Brain pericyte (primary cell): ENCODE measurements at places on chromosomes 7 and 10.
A peak's percentile ranks its signal among the peaks of the same experiment; 100 is the strongest.

- no peak for DNase-seq
Observed at GRCh38 chr10:97328646-97329453, 5.7 kb downstream of the FRAT2 start.

DNA sequence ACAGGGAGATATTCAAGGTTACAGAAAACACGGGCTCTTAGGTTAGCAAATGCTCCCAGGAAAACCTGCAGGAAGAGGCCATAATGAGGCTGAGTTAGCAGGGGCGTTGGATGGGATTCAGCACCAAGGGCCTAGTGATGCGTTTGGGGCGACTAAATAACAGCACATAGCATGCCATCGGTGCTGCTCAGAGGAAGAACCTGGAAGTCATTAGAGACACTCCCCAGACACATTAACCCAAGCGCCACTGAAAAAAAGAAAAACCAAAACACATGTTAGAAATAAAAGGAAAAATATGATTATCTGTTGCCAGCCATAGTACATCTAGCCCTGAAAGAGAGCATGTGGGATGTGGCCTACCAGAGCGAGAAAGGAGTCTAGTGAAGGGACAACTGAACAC lies 28.8 kb upstream of the OPALIN start:
- no peak for DNase-seq

DNA sequence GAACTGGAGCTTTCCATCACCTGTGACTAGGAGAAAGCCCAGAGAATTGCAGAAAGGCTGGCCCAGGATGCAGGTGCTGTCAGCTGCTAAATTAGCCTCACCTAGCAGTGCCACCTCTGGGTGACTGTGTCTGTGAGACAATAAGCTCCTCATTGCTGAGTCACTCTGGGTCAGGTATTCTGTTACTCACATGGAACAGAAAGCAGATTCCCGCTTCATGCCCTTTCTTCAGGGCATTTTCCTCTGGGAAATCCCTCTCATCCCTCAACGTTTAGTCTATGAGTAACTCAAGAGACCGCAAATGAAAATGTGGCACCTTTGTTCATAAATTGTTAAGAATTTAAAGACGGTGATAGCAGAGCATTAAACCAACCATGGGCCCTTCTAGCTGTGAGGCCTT lies 184.0 kb downstream of the ADAM12 start:
- DNase-seq, result no peak

GRCh38 chr10:61973169-61973568 lies 71.7 kb downstream of the ARID5B start:
- DNase-seq, result no peak

DNA sequence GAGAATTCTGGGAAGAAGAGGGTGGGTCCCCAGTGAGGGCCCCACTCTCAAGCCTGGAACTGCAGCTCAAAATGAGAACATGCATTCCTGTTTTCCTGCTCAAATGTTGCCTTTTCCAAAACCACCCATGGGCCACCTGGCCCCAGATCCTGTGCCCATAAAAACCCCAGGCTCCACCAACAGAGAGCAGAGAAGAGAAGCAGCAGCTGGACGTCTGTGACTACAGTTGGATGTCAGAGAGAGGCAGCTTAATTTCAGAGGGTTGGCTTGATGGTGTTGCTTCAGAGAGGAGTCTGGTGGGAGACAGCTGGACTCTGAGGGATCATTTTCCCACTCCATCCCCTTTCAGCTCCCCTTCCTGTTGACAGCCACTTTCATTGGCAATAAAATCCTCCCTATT lies 256.4 kb downstream of the FZD1 start:
- no peak for DNase-seq

DNA sequence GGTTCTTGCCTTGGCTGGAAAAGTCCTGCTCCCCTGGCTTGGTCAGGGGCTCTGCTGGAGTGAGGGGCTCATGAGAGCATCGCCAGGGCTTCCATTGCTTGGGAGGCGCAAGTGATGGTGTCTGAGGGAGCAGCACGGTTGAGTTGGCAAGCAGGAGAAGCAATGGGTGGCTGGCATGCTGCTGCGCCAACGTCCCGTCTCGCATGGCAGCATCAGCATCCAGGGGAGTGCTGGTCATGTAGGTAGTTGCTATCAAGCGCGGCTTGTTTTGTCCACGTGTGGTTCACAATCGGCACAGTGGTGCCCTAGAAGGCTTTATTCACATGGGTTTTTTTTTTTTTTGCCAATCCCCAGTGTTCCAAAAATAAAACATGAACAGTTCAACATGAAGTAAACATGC lies 3.8 kb downstream of the PYROXD2 start:
- no peak for DNase-seq

GRCh38 chr10:80532571-80532970 lies 5.1 kb upstream of the SH2D4B start:
- DNase-seq, result no peak

- no peak for DNase-seq
Observed at GRCh38 chr7:15018981-15019380, 116.4 kb upstream of the DGKB start.

GRCh38 chr10:16521311-16522016 lies at the start of gene C1QL3:
Gene C1QL3, minus strand, starts transcription at chr10:16521879. Its CDS starts 814 bp downstream, at chr10:16521065.
- no peak for DNase-seq

DNA sequence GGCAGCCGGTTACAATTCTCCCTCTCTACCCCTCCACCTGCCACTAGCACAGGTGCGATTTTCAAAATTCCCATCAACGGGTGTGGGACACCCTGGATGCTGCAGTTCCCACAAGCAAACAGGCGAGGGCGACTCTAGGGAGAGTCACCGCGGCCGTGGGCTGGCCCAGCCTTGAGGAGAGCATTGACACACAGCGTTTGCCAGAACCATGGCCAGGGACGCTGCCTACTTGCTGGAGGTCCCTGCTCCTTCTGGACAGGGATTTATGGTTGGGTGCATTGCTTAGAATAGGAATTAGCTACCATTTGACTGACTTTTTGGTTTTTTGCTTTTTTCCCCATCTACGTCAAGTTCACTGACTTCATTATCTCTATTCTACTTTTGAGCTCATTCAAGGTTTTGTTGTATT lies 19.0 kb upstream of the CLDN4 start:
- no peak for DNase-seq

DNA sequence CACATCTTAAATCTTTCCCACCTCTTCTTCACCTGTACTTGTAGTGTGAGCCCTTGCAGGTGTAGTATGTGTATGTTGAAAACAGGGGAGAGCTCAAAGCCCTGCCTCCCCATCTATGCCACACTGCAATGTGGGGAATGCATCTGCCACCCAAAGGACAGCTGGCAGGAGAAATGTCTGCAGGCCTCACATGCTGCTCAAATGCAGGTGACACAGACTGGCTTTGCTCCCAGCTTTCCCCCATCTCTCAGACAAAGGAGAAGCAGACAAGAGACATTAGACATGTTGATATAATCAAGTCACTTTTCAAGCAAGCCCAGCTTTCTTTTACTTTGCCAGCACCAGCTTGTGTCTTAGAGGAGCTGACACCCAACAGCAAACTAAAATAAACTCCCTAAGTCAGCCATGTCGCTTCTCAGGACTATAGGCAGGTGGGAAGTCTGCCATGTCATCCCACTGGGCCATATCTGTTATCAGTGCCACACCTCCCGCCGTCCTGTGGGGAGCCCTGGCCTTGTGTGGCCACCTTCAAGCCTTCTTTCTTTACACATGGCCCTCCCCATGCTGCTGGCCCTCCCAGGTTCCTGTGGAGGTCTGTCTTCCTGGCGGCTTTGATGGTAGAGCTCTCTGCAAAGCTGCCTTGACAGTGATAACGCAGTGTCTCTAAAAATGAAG lies 102.1 kb downstream of the CXCL12 start:
- DNase-seq, result no peak

DNA sequence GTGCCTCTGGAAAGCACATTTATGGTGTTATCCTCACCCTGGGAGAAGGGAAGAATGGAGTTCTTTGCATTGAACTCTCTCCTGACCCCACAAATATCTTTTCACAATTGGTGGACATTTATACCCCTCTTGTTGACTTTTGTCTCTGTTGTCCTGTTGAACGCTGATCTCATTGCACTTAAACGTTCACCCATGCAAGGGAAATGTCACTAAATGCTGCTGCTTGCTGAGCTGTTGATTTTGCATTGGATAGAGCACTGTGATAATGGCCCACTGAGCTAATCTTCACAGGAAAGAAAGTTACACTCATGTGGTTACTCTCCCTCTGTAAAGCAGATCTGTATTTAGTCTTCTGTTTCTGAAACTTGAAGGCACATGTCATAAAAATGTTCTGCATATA lies 133.4 kb downstream of the FZD1 start:
- no peak for DNase-seq

- no peak for DNase-seq
Observed at GRCh38 chr7:146948703-146949102, 832.1 kb downstream of the CNTNAP2 start.

DNA sequence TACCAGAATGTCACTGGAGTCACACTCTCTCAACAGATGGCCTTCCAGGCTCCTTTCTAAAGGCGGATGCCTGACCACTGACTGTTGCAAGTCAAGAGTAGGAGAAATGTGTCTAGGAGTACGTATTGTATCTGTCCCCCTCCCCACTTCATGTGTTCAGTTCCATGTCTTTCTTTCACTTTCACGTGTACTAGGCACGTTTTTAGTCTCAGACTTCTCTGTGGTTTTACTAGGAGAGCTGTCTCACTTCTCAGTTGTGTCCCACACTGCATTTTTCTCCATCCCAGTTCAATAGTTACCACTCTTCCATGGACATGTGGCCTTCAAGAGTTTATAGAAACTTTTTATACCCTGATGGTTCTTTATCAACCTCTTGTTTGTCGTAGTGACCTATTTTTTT lies 893.0 kb downstream of the NRG3 start:
- DNase-seq, result no peak

GRCh38 chr7:37550872-37551271 lies 102.2 kb upstream of the ELMO1 start:
- DNase-seq, result no peak

- DNase-seq, result no peak
Observed at GRCh38 chr7:144020340-144020739, 20.2 kb downstream of the OR6B1 start.

GRCh38 chr10:80411267-80411668 lies 2.9 kb downstream of the PRXL2A start:
- DNase-seq, result no peak

DNA sequence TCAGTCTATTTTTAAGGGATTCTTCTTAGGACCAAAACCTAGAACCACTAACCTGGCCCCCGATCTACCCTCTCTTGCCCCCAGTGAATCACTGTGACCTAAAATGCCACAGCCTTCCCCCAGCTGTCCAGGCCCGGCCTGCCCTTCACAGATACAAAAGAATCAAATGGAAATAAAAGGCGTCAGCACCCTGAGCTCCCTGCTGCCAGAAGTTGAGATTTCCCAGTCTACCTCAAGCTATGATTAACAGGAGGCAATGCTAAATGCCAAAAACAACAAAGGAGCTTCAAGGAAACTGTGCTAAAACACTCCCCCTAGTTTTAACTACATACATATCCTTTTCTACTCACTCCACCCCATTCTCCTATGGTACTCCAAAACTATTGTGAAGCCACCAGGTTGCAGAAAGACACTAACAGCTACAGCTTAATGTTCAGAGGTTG lies 67.8 kb downstream of the GSAP start:
- peak; percentile 73 for DNase-seq

GRCh38 chr10:43253461-43254198 lies 13.2 kb downstream of the RASGEF1A start:
- no peak for DNase-seq

- no peak for DNase-seq
Observed at GRCh38 chr7:53719122-53719521, 683.7 kb downstream of the POM121L12 start.

DNA sequence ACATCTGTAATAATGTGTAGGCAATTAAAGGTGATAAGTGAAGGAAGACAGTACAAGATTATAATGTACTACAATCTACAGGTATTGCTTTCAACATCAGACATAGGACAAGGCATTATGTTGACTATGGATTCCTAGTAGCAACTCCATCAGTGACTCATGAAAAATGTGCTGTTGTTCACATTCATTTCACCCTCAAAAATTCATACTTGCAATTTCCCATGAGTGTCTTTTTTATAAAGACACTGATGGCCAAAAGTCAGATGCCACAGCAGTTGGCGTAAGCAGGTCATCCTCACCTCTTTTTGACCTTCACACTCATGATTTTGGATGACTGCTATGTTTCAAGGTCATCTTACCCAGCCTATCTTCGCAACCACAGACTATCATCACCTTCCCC lies 100.0 kb upstream of the AMPH start:
- DNase-seq, result no peak

- no peak for DNase-seq
Observed at GRCh38 chr10:60139798-60140566, 233.6 kb upstream of the CCDC6 start.

- DNase-seq, result no peak
Observed at GRCh38 chr10:116184512-116184794, 88.6 kb downstream of the GFRA1 start.

DNA sequence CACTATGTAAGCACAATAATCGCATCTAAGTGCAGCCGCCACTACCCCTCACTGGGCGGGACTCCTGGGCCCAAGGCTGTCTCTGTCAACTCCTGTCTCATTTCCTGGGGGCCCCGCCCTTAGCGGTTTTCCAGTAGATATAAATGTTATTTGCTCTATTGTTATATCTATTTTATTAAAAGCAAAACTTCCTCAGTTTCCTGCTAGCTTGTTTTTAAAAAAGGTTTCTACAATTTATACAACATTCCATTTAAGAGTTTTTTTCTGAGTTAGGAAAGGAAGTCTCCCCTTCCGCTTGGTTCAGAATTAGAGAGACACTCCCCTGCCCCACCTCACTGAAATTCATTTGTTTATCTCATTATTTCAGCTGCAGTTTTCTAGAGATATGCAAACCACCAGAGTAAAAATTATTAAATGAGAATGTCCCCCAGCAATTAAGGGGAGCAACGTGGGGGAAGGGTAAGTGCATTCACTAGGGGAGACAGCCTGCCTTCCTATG lies 82.7 kb downstream of the RAMP3 start:
- DNase-seq, result no peak

- DNase-seq, result no peak
Observed at GRCh38 chr7:2471396-2471795, 4.8 kb downstream of the GRIFIN start.

- DNase-seq, result no peak
Observed at GRCh38 chr7:70647801-70648498, 484.0 kb upstream of the GALNT17 start.

- no peak for DNase-seq
Observed at GRCh38 chr7:143514487-143514886, 36.8 kb downstream of the TAS2R41 start.

GRCh38 chr7:151572136-151572535 lies 52.4 kb upstream of the RHEB start:
- no peak for DNase-seq

DNA sequence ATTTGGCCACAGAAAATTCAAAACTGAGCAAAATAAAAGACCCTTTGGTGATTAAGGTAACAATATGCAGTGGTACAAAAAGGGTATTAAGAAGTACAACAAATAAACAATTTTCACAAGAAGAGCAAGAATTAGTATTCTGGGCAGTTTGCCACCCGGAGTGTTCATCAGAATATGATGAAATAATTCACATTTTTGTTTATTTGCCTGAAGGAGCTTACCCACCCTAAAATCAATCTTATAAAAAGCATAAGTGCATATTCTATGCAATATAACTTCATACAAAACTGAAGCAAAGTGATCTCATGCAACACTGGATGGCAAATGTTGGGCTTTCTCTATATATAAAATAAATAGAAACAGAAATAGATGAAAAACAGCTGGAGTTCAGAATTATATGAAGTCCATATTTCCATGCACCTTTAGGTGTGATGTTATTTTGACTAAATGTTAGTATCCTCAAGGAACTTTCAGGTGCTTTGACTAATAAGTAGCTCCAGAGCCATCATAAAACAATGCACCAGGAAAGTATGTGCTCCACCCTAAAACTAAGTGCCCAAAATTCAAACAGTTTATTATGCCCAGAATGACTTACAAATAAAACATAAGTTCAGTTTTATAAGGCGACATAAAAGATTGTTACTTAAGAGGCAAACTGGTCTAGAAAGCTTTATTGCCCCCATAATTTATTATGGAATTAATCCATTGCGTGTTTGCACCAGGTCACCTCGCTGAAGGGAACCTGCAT lies 474.3 kb downstream of the SEMA3D start:
- no peak for DNase-seq
